Smooth muscle cell of bladder (primary cell): ENCODE measurements at places on chromosomes 13 and 19. TPM values are rescaled to one million over a fixed set of nuclear protein-coding genes. Genes with fewer than 3 reads are reported as not detected.

The SLC15A1 gene
- total RNA-seq = not detected in 2 replicates

The TMPRSS9 gene
- total RNA-seq = not detected in 2 replicates

The TMC4 gene
- 0.09 and 0.28 TPM in 2 replicates for total RNA-seq

The LEUTX gene
- not detected in 2 replicates for total RNA-seq

The ZNF701 gene
- 10.4 and 12.0 TPM in 2 replicates for total RNA-seq
